ENCODE measurements at places on chromosomes 6 and 20.

DNA sequence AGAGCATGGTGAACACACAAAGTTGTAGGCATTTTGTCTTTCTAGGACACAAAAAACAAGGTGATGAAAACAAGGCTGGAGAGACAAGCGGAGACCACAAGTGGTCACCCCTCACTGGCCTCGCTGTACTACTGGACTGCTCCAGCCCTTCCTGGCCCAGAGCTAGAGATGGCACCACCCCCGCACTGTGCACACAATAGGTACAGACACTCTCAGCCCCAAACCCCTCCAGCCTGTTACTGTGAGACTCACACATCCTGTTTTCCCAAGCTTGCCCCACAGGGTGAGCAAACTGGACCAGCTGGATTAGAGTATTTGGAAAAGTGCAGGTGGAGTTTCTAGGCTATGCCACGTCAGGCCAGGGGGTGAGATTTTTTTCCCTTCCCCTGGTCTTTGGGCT lies 8.4 kb upstream of the ZSWIM1 start:
- DNase-seq, result no peak

GRCh38 chr6:27871924-27872638 lies 40.1 kb downstream of the OR2B2 start:
- DNase-seq, result peak; percentile 72

GRCh38 chr6:151141685-151142084 lies 98.1 kb upstream of the AKAP12 start:
- no peak for DNase-seq

- no peak for DNase-seq
Measured at GRCh38 chr6:52022675-52023074, 64.7 kb downstream of the PKHD1 start.

DNA sequence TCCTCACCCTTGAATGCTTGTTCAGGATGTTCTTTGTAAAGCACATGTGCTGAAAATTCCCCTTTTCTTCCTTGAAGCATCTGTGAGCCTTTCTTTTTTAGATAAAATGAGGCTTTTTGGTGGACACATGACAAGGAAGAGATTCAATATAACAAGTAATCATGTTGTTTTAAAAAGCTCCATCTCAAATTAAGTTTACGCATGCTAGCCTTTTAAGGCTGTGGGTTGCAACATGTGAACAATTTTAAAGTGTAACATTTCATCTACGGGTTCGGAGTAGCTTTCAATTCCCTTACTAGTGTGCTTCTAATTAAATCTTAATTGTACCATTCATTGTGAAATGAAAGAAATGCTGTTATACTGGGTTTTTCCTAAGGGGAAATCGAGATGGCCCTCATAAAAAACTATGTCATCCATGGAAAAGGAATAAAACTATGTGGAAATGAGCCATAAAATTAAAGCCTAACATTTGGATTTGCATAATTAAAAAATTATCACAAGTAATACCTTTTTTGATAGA lies 19.3 kb upstream of the OSTM1 start:
- DNase-seq, result no peak

DNA sequence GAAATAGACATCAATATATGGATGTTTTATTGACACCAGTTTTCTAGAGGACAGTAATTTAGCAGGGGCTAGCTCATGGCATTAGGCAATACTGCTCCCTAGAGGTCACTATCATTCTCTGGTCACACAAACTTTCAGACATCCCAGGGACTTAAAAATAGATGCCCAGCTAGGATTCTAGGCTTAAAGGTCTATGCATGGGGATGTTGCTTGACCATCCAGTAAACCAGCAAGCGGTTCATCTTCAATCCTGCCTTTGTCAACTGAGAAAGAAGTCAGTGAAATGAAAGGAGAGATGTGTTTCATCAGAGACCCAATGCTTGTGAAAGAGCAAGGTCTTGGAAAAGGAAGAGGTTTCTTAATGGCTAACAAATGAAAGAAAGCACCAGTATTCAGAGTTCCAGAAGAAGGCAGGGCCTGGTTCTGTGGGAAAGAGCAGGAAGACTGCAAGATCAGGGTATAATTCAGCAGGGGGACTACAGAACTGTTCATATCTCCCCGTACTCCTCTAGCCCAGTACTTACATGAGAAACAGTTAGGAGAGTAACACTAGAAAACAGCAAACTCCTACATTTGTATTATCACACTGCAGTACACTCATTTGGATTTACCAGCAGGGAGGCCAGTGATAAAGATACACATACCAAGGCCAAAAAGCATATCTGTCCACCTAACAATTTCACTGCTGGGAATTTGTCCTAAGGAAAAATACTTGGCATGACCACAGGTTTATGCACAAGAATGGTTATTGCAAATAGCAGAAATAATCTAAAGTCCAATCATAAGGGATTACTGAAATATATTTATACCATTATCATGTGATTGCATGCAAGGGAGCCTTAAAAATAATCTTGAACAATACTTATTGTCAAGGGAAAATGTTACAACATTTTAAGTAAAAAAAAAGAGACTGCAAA lies 151.4 kb upstream of the LAMA2 start:
- peak; percentile 83 for DNase-seq
